ENCODE measurements at places on chromosomes 2 and 18.
A peak's percentile ranks its signal among the peaks of the same experiment; 100 is the strongest.

DNA sequence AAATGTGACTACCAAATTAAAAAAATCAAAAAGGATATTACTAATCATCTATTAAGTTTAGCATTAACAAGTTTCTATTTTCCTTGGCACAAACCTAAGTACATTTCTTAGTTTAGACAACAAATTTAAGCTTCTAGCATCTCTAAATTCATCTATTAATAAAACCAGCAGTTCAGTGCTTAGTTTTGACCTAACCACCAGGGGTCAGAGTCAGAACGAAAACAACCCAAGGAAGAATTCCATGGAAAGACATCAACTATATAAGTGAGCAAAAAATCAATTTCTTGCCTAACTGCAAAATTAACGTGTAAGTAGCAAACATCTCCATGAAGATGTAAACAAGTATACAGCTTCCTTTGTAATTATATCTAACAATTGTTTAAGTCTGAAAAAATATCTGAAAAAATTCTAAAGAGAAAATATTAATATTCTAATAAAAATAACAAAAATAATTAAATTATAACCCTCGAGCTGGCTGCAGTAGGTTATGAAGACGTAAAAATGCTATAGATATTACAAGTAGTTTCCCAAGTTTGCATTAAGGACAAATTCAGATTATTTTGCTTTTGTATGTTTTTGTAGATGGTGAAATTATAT is 83.7 kb downstream of the CERKL start:
- peaks cover 1% of the 10 kb centered on the region for H3K4me1 ChIP-seq
- H3K27me3 ChIP-seq, result peaks cover 12% of the 10 kb centered on the region
- no peak overlapping the region for H3K4me3 ChIP-seq
- no peak for DNase-seq
- H3K27ac ChIP-seq, result no peak overlapping the region
- no peaks in the 10 kb centered on the region for H3K36me3 ChIP-seq

DNA sequence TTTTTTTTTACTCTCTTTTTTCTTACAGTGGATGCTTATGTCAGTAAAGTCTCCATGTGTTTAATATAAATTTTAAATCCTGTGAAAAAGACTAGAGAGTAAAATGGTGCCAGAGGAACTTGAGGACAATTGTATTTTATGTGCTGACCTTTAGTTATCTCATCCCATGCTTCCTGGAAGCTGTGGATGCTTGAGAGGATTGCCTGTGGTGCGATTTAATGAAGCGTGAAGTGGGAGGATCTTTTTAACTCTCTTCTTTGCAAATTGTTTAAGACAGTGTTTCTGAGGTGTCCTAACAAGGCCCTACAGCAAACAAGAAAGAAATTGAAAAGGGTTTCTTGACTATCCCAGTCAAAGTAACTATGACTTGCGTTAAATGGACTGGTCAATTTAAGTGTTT is 84.2 kb downstream of the DTNA start:
- H3K27ac ChIP-seq, result no peak overlapping the region
- H3K4me1 ChIP-seq, result no peaks in the 10 kb centered on the region
- no peak for DNase-seq
- H3K36me3 ChIP-seq, result no peaks in the 10 kb centered on the region
- peaks cover 6% of the 10 kb centered on the region for H3K27me3 ChIP-seq

DNA sequence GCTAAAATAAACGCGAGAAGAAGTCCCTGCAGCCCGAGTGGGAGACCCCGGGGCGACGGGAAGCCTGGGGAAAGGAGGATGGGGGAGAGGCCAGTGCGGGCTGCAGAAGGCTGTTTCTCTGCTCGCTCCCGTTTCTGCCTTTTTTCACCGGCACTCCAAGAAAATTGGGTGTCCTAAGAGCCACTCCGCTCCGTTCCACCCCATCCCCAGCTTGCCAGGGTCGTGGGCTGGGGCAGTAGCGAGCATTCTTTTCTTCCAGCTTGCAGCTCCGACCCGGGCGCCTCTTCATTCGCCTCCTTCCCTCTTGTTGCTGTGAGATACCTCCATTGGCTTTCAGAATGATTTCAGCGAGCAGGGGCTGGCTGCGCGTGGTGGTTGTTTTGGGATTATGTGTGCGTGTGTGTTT is 1.1 kb downstream of the HOXD3 start:
- no peak overlapping the region for H3K4me3 ChIP-seq
- DNase-seq, result no peak
- H3K4me1 ChIP-seq, result peaks cover 4% of the 10 kb centered on the region
- H3K27me3 ChIP-seq, result peaks cover 88% of the 10 kb centered on the region
- peak overlapping the region; percentile 46 for H3K27ac ChIP-seq

DNA sequence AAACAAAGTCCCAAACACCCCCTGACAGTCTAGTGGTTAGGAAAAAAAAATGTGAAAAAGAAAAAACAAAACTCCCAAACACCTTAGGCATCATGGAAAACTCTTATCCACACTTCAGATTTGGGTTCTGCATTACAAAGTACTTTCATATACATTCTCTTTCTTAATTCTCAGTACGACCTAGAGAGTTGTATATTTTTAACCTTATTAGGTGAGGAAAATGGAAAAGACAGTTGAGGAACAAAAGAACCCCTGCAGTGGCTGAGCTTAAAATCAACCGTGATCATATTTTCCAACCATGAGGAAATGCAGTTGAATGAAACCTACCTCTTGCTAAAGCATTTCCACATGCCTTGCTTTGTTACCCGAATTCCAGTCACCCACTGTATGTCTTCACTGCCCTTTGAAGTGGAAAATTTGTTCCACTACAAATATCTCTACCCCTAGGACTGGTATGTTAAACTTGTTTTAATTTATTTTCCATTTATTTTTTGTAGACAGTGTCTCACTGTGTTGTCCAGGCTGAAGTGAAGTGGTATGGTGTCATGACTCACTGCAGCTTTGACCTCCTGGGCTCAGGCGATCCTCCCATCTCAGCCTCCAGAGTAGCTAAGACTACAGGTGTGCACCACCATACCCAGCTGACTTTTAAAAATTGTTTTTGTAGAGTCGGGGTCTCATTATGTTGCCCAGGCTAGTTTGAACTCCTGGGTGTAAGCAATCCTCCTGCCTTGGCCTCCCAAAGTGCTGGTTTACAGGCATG is 56.9 kb upstream of the LPIN2 start:
- DNase-seq, result peak; percentile 35
- no peaks in the 10 kb centered on the region for H3K27me3 ChIP-seq
- H3K4me3 ChIP-seq, result peak overlapping the region; percentile 33
- H3K27ac ChIP-seq, result peak overlapping the region; percentile 65
- no peaks in the 10 kb centered on the region for H3K36me3 ChIP-seq

DNA sequence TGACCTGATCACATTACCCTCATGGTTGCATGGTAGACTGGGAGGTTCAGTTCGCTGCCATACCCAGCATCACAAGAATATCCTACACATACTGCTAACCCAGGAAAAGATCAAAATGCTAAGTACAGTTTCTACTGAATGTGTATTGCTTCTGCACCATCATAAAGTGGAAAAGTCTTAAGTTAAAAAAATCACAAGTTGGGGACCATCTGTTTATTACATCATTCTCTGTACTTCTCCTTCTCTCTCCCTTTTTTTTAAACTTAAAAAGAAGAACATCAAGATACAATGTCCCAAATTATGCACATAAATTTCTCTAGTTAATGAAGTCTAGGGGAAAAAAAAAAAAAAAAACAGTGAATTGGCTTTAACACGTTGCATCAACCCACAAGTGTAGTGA is 43.3 kb downstream of the NBAS start:
- H3K4me1 ChIP-seq, result no peaks in the 10 kb centered on the region
- H3K27ac ChIP-seq, result no peak overlapping the region
- peaks cover 21% of the 10 kb centered on the region for H3K36me3 ChIP-seq
- H3K27me3 ChIP-seq, result no peaks in the 10 kb centered on the region
- H3K4me3 ChIP-seq, result no peak overlapping the region

- no peaks in the 10 kb centered on the region for H3K4me1 ChIP-seq
- H3K4me3 ChIP-seq, result no peak overlapping the region
- no peak for DNase-seq
- H3K36me3 ChIP-seq, result no peaks in the 10 kb centered on the region
These were observed 422.9 kb upstream of the ST6GAL2 start for GRCh38 chr2:107308835-107309234.

Measured in activated CD8-positive, alpha-beta memory T cell treated with anti-CD3 and anti-CD28 coated beads, Interleukin-2, amount 10 ng/mL, durations not matched to agents 7 days and 5 days (primary cell).